ENCODE measurements at places on chromosomes 16 and 17.

- DNase-seq, result no peak
Measured at GRCh38 chr16:81996664-81997509, 14.4 kb downstream of the SDR42E1 start.

DNA sequence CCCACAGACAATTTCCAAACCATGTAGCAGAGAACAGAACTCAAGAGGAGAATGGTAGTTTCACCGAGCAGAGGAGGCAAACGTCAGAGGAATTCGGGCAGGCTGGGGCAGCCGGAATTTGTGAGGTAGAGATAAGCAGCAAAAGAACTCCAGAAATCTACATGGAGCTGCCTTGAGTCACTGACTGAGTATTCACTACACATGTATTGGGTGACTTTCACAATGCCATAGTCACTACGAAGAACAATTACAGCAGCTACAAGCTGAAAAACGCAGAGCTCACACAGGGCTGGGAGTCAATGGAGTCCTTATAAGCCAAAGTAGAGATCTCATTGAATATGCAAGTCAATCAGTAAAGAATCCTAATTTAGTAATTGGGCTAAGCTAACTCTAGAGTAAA, 13.4 kb downstream of the CMC2 start:
- DNase-seq, result no peak

DNA sequence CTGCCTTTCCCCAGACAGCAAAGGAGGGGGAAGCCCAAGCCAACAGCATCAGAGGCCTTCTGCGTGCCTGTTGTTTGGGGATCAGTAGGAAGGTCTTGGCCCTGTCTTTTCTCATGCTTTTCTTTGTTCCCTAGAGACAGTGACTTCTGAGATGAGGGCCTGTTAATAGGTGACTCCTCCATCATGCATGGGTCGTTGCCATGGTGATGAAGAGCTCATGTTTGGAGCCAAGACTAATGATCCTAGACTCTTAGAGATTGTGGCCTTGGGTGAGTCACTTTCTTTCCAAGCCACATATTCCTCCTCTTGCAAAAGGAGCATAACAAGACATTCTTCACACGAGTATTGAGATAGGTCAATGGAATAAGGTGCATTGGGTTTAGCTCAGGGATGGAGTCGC, 201.1 kb upstream of the ASIC2 start:
- no peak for DNase-seq

DNA sequence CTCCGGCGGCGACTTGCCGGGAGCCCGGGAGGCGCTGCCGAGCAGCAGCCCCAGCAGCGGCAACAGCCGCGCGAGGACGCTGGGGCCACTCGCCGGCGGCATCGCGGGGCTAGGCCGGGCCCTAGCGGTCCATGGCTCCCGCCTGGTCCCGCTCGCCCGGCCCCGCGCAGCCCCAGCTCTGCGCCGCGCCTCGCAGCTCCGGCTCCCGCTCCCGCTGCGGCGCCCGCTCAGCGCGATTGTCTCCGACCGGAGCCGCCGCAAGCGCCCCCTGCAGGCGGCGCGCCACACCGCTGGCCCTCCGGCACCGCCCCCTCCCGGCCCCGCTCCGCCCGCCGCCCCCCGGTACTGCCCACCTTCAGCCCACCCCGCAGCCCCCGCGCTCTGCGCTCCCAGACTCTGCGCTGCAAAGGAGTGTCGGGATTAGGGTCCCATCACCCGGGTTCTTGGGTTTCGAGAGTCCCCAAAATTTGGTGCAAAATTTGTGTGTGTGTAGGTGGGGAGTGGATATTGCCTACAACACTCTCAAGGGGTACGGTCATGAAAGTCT, at the start of gene FAM171A2:
Gene FAM171A2 (minus strand): TSS at position 241 of the 547 bp plus-strand sequence. CDS start 139 bp downstream, at position 102.
- DNase-seq, result peak; percentile 68

DNA sequence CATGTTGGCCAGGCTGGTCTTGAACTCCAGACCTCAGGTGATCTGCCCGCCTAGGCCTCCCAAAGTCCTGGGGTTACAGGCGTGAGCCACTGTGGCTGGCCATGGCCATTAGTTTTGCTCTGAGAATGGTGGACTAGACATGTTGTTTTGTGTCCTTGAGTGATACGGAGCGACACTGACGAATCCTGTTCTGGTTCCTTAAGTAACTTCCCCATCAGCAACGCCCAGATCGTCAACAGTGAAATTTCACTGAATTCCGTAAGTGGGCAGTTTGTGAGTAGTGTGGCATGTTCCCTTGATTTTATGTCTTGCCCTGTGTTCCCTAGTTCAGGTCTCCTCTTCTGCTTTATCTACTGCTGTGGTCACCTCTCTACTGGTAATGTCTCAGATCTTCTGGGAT, 67.4 kb downstream of the SNX29 start:
- no peak for DNase-seq
